Head of caudate nucleus (tissue), 42 donors: ENCODE measurements at places on chromosomes 5 and 9.
A peak's percentile ranks its signal among the peaks of the same experiment; 100 is the strongest.

GRCh38 chr5:68365889-68366288, 150.3 kb downstream of the PIK3R1 start:
- DNase-seq = no peak

DNA sequence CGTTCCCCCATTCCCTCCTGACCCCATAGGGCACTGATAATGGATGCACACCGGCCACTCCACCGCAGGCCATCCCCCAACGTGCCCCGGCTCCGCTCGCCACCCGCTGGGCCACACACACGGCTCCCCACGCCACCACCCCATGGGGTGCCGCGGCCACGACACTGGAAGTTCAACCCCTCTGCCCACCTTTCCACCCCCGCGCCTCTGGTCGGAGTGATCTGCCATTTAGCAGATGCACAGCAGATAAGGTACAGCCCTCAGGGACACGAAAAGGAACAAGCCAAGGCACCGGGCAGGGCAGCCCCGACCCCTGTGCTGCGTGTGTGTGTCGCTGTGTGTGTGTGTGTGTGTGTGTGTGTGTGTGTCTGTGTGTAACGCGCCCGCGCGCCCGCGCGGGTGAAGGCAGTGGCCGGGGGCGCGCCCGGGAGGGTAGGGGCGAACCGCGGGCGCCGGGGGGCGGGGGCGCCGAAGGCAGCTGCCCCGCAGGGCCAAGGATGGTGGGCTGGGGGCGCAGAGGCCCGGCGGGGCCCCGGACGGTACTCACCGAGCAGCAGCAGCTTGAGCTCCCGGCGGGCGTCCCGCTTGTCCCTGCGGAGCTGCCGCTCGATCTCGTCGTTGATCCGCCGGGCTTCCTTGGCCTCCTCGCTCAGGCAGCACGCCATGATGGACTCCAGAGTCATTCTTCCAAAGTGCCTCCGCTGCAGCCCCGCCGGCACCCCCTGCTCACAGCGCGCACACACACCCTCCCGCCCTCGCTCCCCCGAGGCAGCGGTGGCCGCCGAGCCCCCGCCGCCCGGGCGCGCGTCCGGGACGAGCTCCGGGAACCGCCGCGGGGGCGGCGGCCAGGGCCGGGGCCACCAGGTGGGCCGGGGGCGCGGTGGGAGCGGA, 813 bp downstream of the GNAQ start:
- DNase-seq = peak; percentile 62

DNA sequence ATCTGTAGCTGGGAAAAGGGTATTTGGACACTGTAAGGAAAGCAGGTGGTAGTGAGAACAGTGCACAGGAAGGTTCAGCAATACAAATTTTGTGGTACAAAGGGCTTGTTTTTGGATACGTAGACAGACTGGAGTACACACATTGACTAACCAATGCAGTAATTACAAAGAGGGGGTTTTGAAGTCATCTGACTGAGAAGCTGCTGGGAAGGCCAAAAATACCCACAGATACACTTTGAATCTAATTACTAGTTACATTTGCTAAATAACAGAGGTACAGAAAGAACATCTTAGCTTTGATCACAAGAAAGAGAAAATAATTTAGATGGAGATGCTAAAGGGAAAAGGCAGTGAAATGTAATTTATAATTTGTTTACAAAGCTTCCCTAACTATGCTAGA, 45.9 kb downstream of the PKD2L2 start:
- no peak for DNase-seq

GRCh38 chr9:92071634-92072033, 43.6 kb downstream of the SPTLC1 start:
- no peak for DNase-seq

- DNase-seq = no peak
Observed at GRCh38 chr9:21689854-21690253, 112.6 kb upstream of the MTAP start.

- no peak for DNase-seq
Observed at GRCh38 chr5:116896001-116896400, 321.4 kb upstream of the SEMA6A start.
